ENCODE measurements at places on chromosomes 3 and 15.

GRCh38 chr15:51887887-51888592, 58.6 kb downstream of the TMOD3 start:
- DNase-seq, result no peak

- DNase-seq, result no peak
Observed at GRCh38 chr3:42191443-42191747, 74.6 kb downstream of the CCK start.

DNA sequence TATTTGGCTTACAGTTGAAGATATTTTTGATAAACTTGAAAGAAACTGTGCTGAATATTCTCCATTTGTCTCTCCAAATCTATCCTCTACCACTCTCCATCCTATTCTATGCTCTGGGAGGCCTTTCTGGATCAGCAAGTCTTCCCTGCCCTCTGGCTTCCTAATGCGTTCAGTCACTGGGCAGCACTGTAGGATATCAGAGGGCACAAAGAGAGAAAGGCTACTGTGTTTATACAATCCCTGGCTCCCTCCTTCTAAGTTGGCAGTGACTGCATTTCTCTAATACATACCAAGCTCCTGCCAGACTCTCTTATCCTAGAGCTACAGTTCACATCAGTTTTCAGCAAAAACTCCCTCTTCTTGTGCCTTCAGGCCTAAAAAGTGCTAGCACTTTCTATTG, 102.1 kb upstream of the FHIT start:
- no peak for DNase-seq

DNA sequence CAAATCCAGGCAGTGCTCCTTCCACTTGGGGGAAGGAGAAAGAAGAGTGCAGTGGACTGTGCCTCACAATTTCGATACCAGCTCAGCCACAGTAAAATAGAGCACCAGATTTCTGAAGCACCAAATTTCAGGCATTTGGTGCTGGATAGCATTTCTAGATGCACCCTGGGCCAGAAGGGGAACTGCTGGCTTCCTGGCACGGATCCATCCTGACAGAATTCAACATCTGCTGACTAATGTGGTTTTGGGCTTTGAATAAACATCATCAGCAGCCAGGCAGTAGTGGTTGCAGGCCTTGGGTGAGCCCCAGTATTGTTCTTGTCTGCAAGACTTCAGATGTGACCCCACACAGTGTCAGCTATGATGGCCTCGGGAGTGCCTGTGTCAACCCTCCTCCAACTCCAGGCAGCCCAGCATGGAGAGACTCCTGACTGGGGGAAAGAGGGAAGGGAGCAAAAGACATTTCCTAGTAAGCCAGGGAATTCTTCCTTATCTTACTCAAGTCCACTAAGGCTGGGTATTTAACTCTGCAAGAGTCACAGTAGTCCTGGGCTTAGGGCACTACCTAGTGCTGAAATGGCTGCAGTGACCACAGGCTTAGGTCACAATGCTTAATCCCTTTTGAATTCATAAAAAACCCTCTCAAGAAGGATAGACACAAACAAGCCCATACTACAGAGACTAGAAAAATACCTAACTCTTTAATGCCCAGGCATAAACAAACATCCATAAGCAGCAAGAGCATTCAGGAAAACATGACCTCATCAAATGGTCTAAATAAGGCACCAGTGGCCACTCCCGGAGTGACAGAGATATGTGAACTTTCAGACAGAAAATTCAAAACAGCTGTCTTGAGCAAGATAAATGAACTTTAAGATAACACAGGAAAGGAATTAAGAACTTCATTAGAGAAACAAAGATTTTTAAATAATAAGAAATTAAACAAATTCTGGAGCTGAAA, 74.7 kb downstream of the SPATA16 start:
- DNase-seq, result no peak

DNA sequence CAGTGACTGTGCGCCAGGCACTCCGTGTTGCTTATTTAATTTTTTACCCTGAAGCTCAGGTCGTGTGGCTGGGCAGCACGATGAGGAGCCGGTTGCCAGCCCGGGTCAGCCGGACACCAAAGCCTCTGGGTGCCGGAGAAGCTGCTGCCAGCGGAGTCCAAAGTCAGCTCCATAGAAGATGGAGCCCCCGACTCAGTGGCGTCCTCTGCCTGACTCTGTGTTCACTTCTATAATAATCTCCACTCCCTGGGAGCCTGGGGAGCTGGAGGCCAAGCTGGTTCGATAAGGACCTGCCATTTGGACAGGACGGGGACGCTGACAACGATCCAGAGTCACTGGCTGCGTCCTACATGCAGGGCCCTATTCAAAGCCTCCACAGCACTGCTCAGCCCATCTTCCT, 78.6 kb downstream of the VGLL4 start:
- DNase-seq, result no peak

Data from CD4-positive, alpha-beta T cell treated with Interleukin-17A for 4 hours (primary cell).